ENCODE measurements at places on chromosomes 3 and 15.

GRCh38 chr3:65672871-65673815, 365.6 kb downstream of the MAGI1 start:
- DNase-seq: no peak

DNA sequence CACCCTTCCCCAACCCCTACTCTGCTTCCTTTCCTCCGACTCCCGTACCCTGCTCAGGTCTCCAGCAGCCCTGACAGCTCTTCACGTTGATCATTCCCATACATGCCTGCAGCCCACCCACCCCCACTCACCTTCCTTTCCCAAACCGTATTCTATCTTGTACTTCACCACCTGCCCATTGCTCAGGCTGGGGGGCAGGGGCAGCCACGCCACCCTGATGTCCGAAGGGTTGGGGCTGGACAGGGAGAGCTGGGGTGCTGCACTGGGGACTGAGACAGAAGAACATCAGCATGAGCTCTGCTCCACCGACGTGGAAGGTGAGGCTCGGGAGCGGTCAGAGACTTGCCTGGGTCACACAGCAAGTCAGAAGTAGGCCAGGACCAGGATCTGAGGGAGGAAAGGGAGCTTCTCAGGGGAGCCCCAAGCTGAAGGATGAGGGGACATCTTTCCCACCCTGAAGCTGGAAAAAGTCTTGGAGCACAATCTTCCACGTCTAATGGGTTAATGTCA, 16.5 kb upstream of the IGDCC3 start:
- no peak for DNase-seq

GRCh38 chr3:18389108-18389733, 35.9 kb downstream of the SATB1 start:
- DNase-seq: no peak

DNA sequence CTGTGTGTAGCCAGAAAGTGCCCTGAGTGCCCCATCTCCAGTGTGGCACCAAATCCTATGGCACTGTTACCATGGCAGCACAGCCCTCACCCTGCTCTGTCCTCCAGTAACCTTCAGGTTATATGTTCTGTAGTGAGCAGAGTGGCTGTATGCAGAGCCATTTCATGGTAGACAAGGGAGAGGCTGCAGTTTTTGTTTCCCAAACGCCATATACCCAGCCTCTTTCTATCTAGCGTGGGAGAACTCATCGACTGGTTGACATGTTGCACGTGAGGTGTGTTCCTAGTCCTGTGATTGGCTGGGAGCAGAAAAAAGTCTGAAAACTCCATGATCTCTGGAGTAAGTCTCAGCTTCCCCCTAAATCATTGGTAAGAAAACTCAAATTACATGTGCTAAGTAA, 2.0 kb downstream of the SIDT1 start:
- DNase-seq: no peak

GRCh38 chr3:179015551-179016020, 56.0 kb downstream of the ZMAT3 start:
- DNase-seq: peak; percentile 30

DNA sequence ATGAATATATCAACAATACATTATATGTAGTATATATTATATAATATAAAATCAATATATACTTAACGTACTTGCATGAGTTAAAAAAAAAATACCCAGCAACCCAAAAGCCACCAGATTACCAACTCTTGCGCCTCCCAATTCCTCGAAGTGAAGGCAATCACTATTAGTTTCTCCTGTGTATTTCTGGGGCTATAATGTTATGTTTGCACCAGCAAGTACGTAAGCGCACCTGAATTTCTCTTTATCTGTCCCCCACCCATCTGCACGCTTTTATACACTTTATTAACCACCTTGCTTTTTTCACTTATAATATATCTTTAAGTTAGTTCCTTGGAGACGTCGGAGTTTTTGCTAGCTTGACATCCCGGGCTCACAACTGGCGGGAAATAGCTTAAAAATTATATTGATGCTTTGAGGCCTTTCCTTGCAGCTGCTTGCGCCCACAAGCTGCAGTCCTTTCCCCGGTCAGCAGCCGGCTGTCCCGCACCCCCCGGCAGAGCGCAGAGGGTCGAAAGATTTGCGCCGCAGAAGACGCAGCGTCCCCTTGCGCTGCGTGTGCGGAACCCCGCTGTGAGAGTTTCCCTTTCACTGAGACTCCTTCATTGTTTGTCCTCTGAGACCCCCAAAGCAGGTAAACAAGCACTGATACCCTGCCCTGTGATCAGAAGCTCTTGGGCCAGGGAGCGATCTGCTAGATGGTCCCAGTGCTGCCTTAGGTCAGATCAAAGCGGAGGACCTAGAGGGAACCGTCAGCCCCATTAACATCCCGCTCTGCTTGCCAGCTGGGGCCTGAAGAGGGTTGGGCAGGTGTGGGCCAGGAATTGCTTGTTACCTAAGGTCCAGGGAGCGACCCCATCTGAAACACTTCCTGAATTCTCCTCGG, 8.9 kb upstream of the EOMES start:
- DNase-seq: no peak

DNA sequence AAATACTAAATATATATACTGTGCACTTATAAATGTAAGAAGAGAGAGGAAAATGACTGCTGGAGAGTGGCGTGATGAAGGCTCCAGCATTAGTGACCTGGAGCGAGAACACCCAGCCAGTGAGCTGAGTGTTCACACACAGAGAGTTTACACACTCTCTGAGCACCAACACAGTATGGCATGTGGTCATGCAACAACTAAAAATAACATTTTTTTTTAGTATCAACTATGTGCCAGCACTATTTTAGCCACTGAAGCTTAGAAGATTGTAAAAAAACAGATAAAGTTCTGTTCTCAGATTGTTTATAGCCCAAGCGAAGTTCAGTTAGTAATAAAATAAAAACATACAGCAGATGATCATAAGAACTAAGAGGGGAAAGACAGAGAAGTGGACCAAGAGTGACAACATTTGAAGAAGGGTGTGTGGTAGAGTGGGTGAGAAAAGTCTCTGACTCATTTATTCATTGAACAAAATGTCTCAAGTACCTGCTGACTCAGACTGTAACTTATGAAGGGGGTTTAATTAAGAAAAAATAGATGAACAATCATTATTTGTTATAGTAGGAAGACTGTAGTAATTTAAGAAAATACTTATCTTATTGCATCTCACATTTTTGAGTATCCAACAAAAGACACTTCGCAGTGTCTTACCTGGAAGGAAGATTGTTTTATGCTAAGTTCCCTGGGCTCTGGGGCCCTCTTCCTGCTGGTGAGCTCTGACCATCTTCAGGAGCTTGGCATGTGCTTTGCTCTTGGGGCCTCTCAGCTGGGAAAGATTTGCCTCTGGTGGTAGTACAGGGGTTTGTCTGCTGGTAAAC, 43.8 kb downstream of the GAP43 start:
- DNase-seq: no peak

DNA sequence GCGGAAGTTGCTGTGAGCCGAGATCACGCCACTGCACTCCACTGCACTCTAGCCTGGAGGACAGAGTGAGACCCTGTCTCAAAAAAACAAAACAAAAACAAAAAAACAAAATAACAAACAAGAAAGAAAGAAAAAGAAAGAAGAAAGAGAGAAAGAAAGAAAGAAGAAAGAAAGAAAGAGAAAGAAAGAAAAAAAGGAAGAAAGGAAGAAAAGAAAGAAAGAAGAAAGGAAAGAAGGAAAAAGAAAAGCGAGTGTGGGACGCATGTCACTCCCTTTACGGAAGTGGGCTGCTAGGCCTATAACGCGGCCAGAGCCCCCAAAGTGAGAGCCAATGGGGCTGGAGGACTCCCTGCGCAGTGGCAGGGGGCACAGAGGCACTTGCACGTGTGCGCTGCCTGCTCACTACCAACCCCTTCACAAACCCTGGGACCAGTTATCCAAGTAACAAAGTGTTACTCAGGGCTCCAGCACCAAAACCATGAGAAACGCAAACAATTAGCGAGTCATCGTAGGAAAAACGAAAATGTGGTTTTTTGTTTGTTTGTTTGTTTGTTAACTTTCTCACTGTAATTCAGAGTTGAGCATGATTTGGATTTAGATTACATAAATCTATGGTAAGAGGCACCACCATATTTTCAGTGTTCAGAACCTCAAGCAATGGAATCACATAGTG, 40.8 kb upstream of the ATP1B3 start:
- DNase-seq: no peak

GRCh38 chr3:72446218-72447058, 401.8 kb downstream of the SHQ1 start:
- no peak for DNase-seq

- no peak for DNase-seq
Measured at GRCh38 chr3:172709774-172710663, 848 bp downstream of the NCEH1 start.

- no peak for DNase-seq
Measured at GRCh38 chr3:49346797-49347251, 7.0 kb upstream of the USP4 start.

DNA sequence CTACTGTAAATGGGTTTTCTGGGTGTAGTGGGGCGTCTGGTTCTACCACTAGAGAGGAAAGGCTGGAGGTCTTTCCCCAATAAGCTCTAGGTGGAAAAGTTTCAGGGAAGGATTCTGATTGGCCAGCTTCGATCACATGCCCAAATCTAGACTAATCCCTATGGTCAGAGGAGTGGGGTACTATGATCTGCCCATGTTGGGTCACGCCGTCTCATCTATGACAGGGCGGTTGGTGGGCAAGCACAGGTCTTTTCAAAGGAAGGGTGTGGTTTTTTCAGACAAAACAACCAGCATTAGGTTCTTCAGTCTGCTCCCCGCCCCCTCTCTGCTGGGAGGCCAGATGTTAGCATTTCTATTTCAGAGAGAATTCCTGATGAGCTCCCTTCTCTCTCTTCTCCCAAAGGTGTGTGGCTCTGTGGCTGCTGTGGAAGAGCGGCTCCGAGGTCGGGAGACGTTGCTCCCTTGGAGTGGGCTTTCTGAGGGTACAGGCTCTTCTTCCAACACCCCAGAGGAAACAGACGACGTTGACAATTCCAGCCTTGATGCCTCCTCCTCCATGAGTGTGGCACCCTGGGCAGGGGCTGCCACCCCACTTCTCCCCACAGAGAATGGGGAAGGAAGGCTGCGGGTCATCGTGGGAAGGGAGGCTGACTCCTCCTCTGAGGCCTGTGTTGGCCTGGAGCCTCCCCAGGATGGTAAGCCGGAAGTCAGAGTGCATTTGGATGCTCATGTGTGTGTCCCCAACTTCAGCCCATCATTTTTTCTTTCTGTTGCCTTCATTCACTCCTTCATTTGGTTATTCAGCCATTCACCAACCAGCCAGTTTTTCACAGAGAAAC, 9.7 kb upstream of the TATDN2 start:
- no peak for DNase-seq

GRCh38 chr15:85563328-85563727, 182.9 kb downstream of the AKAP13 start:
- no peak for DNase-seq

- DNase-seq: no peak
Measured at GRCh38 chr15:89774492-89774891, 1.6 kb upstream of the MESP2 start.

GRCh38 chr3:65425880-65426279, 612.8 kb downstream of the MAGI1 start:
- DNase-seq: no peak

GRCh38 chr3:152574461-152575079, 260.4 kb upstream of the P2RY1 start:
- no peak for DNase-seq

GRCh38 chr3:104610730-104611652, 755.7 kb upstream of the ALCAM start:
- DNase-seq: no peak

DNA sequence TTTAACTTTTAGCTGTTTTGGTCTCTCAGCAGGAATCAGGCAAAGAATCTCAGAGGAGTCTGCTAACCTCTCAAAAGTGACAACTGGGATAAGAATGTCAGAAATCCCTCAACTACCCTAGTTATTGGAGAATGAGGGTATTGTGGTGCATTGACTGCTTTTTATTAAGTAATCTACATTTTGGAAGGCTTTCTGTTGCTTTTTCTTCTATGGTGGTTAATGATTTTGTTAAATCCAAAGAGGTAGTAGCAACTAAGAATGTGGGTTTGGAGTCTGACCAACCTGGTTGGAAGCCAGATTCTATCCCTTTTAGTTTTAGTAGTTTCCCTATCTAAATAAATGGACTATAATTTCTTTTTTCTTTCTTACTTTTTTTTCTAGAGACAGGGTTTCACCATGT, 94.7 kb upstream of the RNF7 start:
- no peak for DNase-seq

DNA sequence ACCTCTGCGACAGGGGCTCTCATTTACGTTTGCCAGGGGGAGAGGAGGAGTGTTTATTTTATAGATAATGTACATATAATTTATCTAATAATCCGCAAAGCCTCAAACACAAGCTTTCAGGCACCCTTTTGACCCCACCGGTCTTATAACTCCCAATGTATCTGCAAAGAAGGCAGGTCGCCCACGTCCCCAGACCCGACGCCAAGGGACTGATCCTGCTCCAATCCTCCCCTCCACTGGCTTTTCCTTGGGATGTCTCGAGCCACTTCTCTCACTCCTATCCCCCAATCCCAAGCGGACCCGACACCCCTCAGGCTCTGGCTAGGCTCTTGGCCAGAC, 452 bp downstream of the DCP1A start:
- no peak for DNase-seq

GRCh38 chr15:44861439-44861910, 95.0 kb upstream of the TERB2 start:
- no peak for DNase-seq

DNA sequence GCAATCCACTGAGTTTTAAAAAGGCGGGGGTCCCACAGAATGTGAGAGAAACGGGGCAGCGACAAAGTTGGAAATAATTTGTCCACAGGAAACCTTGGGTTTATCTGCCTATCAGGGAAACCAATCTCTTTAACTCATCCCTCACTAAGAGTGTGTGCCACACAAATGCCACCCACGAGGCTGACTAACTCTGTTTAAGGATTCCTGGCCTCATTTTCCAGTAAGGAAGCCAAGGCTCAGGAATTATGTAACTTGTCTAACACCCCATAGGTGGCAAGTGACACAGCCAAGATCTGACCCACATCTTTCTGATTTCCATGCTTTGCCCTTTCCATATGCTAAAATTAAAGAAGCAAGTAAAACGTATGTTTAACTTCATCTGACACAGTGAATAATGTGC, 263.2 kb downstream of the CNTN3 start:
- DNase-seq: no peak

GRCh38 chr3:134072881-134073582, 43.3 kb upstream of the SLCO2A1 start:
- no peak for DNase-seq

DNA sequence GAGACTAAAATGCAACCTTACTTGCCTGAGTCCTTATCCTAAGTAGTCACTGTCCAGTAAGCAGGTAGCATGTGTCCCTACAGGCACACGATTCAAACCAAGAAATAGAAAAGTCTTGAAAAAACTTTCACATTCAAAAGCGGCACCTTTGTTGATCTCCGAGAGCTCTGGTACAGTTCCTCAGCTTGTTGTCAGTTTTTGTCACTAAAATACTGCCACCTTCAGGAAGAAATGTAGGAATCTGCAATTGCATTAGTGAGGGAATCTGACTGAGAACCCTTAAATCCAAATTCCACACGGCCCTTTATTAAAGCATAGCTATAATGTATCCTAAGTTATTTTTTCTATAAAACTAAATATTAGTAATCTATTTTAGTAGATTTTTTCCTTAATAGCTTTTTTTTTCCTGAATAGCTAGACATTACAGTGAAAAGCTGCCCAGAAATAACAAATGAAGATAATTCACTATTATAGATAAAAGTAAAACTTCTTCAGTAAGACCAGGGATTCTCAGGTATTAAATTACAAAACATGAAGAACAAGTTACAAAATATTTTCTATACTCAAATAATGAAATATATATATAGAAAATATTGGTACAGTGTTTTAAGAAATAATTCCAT, 44.0 kb downstream of the CCDC54 start:
- DNase-seq: peak; percentile 12
